ENCODE measurements at places on chromosomes 4 and X.

GRCh38 chr4:108107101-108107500 is 61.6 kb downstream of the LEF1 start:
- DNase-seq, result no peak

- DNase-seq, result no peak
Observed at GRCh38 chr4:146059865-146060264, 115.7 kb upstream of the LSM6 start.

DNA sequence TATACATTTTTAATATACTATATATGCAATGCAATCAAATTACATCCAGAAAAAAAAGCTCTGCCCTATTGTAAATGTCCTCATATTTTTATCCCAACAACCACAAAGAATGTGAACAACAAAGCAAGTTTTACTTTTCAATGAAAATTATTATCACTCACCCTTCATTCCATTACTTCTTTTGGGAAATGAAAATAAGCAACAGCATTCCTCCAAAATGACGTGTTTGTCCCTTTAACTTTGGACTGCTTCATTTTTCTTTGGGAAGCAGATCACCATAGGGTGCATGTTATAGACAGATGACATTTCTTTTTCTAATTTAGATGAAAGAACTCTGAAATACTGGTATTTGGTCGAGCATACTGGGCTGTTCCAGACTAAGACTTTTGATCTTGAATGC is 667.1 kb upstream of the BOD1L1 start:
- no peak for DNase-seq

GRCh38 chr4:121551881-121552280 is 144.9 kb downstream of the ANXA5 start:
- no peak for DNase-seq

DNA sequence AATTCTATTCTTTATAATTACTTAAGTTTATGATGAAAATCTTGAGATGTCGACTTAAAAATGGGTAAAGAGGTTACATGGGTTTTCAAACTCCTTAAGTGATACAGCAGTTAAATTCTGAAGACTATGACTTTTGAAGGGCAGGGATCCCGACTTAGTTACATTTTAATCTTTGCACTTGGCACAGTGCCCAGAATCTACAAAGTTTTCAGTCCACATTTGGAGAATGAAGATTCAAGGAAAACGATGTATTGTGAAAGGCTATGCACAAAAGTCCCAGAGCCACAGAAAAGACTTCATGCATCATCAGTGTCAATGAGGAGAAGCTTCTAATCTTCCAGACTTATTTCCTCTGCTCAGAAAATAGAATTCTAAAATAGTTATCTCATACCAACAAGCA is 36.3 kb upstream of the GRPR start:
- DNase-seq, result no peak

- DNase-seq, result no peak
Observed at GRCh38 chr4:47410271-47410670, 53.2 kb downstream of the COMMD8 start.

GRCh38 chrX:1105671-1106419 is 106.6 kb downstream of the CRLF2 start:
- DNase-seq, result no peak

DNA sequence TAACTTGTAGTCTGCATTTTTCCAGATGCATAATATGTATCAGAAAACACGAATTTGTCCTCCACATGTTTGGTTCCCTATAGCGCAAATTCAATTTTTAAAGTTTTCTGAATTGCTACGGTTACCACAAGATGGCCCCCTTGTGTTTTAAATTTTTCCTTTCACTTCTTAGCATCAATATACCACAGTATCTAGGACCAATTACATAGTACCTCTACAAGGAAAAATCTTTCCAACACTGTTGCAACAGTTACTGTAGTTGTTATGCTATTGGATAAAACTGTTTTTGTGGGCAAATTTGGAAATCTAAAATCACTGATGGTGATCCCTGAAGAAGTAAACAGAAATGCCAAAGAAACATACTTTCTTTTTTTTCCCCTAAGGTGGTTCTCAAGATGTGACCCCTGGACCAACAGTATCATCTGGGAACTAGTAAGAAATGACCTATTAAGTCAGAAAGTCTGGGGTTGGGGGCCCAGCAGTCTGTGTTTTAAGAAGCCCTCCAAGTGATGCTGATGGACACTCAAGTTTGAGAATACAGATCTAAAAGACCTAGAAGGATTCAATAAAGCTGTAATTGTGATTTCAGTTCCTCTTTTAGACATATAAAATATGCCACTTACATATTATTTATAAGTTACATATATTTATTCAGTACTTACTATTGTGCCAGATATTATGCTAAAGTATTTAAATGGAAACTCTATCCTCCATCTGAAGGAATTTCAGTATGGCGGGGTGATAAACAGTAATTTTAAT is 3.1 kb downstream of the ZGRF1 start:
- no peak for DNase-seq

- no peak for DNase-seq
Observed at GRCh38 chrX:20639115-20639514, 372.4 kb upstream of the RPS6KA3 start.

- DNase-seq, result no peak
Observed at GRCh38 chr4:52751487-52751911, 274 bp upstream of the ERVMER34-1 start.

- no peak for DNase-seq
Observed at GRCh38 chrX:21932292-21933002, 8.1 kb upstream of the SMS start.

- DNase-seq, result peak; percentile 39
Observed at GRCh38 chr4:168480931-168481611, 779 bp upstream of the DDX60L start.

GRCh38 chr4:113355550-113356371 is 306.3 kb downstream of the ANK2 start:
- peak; percentile 76 for DNase-seq

DNA sequence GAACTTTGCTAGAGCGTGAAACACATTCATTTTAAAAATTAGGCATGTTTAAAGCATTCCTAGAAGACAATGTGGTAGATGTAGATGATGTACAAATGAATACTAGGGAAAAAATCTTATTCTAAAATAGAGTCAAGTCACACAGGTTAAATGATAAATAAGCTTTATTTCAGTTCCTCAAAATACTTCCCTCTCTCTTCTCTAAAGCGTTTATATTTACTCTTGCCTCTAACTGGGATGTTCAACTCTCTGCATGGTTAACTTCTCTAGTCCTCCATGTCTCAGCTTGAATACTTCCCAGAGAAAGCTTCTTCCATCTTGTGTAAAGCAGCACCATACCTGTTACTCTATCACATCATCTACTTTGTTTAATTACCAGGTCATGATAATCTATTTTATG is 30.9 kb upstream of the GLRA3 start:
- DNase-seq, result no peak

- DNase-seq, result no peak
Observed at GRCh38 chrX:153791104-153791852, 2.9 kb downstream of the IDH3G start.

DNA sequence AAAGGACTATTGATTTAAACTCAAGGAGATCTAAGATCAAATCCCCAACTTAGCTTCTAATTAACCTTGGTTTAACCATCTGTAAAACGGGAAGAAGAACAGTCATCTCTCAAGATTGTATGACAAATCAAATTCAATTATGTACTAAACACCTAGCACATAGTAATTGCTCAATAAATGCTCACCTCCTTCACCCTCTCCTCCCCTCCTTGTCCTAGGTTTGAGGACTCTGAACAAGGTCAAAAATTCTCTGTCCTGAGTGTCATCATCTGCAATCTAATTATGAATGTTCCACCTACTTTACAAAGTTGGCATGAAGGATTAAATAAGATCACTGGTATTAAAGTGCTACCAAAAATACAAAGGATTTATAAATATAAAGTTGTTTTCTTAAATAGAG is 320.1 kb upstream of the PPARGC1A start:
- no peak for DNase-seq

DNA sequence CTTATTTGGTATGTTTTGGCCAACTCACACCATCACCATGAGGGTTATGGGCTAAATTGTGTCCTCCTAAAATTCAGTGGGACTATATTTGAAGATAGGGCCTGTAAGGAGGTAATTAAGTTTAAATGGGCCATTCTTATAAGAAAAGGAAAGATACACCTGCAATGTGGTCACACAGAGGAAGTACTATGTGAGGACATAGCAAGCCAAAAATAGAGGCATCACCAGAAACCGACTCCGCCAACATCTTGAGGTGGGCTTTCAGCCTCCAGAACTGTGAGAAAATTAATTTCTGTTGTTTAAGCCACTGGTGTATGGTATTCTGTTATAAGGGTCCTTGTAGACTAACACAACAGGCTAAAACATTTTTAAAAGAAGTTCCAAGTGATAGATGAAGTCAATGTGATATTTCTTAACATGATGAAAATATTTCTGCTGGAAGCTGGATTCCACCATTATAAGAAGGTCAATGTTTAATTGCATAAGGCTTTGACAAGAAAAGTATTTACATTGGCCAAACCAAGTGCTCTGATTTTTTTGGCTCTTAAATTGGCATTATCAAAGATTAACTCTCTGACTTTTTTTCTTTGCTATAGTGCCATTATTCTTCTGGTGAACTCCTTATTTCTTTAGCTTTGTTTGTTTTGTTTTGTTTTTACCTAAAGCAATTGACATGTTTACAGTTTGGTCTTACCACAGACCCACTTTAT is 540.9 kb downstream of the PPARGC1A start:
- DNase-seq, result no peak

- DNase-seq, result no peak
Observed at GRCh38 chrX:49282647-49283011, 13.0 kb downstream of the PPP1R3F start.

- no peak for DNase-seq
Observed at GRCh38 chr4:111837761-111838160, 307.5 kb upstream of the FAM241A start.

DNA sequence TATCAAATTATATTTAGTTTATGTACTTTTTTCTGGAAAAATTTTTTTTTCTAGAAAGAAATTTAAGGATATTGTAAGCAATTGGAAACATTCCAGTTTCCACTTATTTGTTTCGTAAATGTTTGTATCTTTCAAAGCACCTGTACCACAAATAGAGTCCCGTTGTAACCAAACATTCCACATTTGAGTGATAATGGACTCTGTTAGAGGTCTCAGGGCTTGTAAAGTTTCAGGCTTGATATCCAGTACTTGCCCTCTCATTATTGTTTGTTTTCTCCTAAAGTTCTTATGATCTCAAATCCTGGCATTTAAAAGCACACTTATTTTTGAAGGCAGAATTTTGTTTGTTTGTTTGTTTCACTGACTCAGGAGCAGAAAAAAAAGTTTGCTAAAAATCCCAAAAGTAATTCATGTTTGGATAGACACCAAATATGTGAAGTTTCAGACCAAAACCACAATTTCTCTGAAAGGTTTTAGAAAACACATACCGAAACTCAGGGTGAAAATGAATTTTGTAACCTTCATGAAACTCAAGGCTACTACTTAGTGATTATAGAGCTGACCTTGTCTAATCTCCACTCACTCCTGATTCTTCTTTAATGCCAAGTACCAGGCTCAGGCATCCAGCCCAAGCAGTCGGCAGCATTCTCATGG is 5.7 kb upstream of the TMEM192 start:
- DNase-seq, result no peak

GRCh38 chrX:110743679-110744340 is 51.8 kb downstream of the CHRDL1 start:
- DNase-seq, result no peak

- DNase-seq, result no peak
Observed at GRCh38 chr4:118282692-118283091, 70.1 kb downstream of the PRSS12 start.

DNA sequence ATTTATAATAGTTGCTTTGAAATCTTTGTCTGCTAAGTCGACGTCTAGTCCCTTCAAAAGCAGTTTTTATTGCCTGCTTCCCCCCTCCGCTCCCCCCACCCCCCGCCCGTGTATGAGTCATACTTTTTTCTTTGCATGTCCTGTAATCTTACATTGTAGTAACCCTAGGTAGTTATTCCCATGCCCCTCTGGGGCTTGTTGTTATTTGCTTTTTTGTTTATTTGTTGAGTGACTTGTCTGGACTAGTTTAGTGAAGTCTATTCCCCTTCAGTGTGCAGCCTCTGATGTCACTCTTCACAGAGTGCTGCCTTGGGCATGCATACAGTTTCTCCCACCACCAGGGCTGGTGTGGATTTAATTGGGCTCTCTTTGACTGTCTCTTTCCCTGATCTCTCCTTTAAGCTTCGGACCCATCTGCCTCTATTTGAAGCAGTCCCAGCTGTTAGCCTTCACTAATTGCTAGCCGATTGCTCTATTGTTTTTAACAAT is 86.2 kb downstream of the PPEF1 start:
- no peak for DNase-seq

DNA sequence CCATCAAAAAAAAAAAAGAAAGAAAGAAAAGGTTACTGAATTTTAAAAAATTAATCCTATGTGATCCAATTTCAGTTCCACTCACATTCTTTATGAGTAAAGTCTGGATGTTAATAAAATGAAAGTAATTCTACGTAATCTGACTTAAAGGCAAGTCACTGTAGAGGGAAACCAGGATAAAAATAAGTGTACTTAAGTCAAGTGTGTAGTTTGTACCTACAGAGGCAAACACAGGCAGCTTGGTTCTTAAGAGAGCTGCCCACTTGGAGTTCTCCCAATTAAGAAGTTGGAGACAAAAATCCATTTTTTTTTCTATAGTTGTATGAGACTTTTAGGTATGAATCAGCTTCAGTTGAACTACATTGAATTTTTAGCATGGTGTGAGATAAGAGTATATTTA is 7.0 kb upstream of the LRAT start:
- no peak for DNase-seq

DNA sequence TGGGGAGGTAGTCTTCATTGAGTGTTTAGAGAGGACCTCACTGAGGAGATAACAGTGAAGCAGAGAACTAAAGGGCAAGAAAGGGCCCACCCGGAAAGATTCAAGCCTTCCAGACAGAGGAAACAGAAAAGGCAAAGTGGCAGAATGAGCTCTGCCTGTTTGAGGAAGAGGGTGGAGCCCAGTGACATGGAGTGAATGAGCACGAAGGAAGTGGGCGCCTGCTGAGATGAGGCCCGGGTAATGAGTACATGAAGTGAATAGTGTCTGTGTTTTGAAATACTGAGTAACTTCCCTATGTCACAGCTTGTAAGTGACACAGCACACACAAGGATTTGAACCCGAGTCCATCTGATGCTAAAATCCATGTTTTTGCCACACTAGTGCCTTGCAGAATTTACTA is 32.5 kb upstream of the TLR2 start:
- peak; percentile 56 for DNase-seq

- no peak for DNase-seq
Observed at GRCh38 chr4:183397741-183398297, 46.6 kb upstream of the CDKN2AIP start.

GRCh38 chr4:25310803-25311166 is 1.8 kb upstream of the ZCCHC4 start:
- DNase-seq, result no peak

DNA sequence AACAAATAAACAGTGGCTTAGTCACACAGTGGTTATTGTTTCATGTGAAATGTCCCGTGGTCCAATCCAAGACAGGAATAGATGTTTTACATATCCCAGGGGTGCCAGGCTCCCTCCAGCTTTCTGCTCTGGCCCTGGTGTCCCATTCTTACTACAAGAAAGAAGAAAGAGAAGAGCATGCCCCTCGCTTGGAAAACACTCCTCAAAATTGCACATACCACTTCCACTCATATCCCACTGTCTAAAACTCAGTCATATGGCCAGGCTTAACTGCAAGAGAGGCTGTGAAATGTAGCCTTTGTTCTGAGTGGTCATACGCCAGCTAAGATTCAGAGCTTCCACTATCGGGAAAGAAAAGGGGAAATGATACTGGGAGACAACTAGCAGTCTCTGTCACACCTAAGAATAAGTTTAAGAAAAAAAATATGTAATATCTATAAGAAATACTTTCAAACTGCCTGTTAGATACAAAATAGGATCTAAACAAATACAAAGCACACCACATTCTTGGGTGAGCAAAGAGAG is 306.8 kb upstream of the FAM241A start:
- DNase-seq, result no peak
